ENCODE measurements at places on chromosomes 5 and 9.

DNA sequence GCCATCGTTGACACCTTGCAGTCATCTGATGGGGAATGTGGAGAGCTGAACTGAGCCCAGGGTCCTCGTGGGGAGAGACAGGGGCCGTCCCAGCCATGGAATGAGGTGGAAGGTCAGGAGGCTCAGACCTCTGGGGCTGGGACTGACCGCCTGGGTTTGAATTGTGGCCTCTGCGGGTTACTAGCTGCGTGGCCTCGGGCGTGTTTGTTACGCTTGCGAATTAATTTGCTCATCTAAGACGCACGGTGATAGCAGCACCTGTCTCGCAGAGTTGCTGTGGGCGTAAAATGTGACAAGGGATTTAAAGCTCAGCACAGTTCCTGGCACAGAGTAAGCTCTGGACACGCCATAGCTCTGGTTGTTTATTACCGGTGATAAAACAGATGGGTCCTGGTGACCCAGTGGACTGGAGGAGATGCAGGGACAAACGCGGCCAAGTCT lies 19.4 kb upstream of the DAB2IP start:
- DNase-seq: no peak

- peak; percentile 1 for DNase-seq
Measured at GRCh38 chr9:79312686-79313421, 258.9 kb upstream of the TLE4 start.

DNA sequence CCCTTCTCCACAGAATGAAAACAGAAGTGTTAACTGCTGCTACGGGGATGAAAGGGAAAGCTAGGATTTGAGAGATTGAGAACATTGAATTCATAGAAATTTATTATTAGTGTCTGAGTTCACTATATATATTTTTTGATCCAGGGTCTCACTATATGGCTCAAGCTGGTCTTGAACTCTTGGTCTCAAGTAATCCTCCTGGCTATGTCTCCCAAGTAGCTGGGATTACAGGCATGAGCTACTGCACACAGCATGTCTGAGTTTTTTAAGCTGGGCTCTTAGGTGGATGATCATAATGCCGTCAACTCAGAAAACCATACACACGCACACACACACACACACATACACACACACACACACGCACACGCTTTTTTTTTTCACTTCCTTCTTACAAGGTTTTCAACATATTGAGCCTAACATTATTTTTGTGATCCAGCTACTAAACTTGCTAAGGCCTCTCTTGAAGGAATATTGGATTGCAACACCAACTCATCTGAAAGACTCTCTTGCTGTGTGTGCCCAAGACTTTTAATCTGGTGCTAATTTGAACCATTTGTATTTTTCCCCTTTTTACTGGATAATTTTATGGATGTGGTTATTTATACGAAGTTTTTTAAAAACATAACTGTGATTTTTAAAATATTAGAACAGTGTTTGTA lies 1045.4 kb downstream of the DTWD2 start:
- DNase-seq: no peak

DNA sequence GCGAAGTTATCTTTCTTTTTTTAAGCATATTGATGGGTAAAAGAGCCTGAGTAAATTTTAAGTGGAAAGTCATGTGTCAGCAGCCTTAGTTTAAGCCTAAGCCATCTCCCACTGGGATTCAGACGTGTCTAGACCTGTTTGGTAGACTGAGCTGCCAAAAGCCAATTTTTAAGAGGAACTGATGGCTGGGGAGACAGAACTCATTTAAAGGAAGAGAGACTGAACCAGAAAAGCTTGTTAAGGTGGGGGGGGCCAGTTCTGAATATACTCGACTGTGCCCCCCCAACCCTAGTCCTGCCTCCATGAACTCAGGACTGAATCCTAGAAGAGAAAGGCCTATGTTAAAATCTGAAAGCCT lies 58.3 kb upstream of the PLPP1 start:
- no peak for DNase-seq

GRCh38 chr5:141338538-141339306 lies at the start of gene PCDHGA2:
Gene PCDHGA2 (plus strand): TSS chr5:141338760.
- DNase-seq: no peak

DNA sequence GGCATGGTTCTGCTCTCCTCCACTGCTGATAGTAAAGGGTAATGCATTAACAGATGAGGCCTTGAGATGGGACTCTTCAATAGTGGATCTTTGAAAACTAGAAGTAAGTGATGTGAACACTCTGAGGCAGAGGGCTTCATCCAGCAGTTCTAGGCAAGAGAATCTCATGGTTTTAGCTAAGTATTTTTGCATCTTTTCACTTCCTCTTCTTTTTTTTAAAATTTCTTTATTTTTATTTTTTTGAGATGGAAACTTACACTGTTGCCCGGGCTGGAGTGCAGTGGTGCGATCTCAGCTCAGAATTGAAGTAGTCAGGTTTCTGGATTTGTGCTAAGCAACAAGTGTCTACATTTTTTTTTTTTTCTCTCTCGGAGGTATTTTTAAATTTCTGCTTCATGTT lies 101.9 kb downstream of the MTRR start:
- DNase-seq: no peak
